ENCODE measurements at places on chromosomes 5 and 9.

GRCh38 chr9:16202221-16202620, 649.4 kb downstream of the CCDC171 start:
- peak; percentile 47 for DNase-seq

DNA sequence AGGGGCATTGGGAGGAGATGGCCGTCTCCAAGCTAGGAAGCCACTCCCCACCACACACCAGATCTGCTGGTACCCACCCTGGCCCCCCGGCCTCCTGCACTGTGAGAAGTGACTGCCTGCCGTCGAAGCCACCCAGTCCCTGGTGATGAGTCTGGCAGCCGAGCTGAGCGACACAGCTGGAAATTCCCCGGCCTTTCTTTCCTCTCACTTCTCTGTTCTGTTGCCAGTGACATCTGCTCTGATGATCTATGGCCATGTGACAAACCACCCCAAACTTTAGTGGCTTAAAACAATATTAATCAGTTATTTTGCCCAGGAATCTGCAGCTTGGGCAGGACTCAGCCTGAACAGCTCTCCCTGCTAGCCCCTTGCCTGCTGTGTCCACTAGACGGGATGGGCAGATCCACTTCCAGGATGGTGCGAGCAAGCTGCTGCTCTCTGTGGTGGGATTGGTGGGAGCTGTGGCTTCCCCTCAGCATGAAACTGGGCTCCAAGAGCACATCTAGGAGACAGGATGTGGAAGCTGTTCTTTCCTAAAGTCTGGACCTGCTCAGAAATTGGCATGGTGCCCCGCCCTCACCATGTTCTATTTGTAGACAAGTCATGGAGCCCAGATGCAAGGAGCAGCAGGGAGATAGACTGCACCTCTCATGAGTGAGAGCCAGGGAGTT, 211.2 kb downstream of the GADD45G start:
- DNase-seq, result no peak

- no peak for DNase-seq
Measured at GRCh38 chr5:111117136-111117535, 25.0 kb downstream of the WDR36 start.

DNA sequence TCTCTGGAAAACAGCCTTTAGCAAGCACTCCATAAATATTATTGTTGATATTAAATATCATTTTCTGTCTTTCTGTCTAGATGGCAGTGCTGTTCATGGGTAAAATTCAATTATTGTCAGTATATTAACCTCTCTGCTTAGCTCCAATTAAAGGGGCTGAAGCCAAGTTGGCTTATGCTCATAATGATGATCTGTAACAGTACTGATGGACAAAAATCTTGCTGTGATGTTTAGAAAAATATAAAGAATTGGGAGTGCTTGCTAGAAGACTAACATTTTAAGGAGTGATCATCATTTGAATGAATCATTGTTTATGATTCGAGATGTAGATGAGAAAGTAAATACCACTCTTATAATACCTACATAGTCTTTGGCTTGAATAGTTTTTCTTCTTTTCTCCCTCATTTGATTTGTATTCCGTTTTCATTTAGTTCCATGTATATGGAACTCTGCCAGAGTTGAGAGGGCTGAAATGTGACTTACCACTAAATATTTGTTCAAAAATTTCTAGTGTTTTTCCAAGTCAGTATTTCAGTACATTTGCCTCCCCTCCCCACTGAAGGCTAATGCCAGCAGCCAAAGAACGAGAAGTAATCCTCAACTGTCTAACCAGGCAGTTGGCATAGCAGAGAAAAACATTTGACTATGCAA, 538.3 kb downstream of the CSNK1G3 start:
- no peak for DNase-seq

DNA sequence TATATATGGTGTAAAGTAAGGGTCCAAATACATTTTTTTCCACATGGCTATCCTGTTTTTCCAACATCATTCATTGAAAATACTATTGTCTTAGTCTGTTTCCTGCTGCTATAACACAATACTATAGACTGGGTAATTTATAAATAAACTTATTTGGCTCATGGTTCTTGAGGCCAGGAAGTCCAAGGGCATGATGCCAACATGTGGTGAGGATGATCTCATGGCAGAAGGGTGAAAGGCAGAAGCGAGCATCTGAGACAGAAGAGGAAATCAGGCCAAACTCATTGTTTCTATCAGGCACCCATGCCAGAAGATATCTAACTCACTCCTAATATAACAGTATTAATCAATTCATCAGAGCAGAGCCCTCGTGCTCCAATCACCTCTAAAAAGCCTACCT, 42.6 kb downstream of the ANKRD55 start:
- peak; percentile 81 for DNase-seq

- no peak for DNase-seq
Measured at GRCh38 chr5:111772456-111773122, 15.6 kb upstream of the NREP start.

GRCh38 chr5:122921826-122922225, 76.4 kb downstream of the SNX24 start:
- DNase-seq, result no peak

GRCh38 chr5:7320701-7321301, 75.1 kb upstream of the ADCY2 start:
- DNase-seq, result no peak

DNA sequence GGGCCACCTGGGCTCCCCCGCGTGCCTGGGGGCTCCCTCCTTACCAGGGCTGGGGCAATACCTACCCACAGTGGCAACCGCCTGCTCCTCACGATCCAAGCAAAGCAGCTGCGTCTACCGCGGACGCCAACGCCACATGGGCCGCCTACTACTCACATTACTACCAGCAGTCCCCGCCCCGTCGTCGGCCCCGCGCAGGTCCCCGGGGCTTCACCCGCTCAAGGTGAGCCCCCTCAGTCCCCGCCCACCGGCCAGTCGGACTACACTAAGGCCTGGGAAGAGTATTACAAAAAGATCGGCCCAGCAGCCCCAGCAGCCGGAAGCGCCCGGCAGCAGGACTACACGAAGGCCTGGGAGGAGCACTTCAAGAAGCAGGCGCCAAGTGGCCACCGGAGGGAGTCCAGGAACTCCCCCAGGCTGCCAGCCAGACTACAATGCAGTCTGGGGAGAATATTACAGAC, 106.0 kb upstream of the MTAP start:
- no peak for DNase-seq

- DNase-seq, result no peak
Measured at GRCh38 chr5:164832516-164832915, 1327.1 kb downstream of the MAT2B start.

DNA sequence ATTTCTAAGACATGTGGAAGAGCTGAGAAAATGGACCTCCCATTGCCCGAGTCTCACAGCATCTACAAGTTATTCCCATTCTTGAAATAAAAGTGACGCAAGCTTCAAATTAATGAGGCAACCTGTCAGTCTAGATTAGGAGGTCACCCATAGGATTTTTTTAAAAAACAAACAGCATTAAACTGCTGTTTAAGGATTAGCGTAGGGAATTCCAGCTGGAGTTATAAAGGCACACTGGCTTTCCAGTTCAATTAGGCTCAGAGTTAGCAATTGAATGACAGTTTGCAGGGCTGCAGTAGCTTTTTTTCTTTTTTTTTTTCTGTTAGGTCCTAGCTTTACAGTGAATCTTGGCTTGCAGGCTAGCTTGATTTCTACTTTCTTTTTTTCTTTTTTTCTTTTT, 16.2 kb downstream of the PRKACG start:
- DNase-seq, result no peak

- no peak for DNase-seq
Measured at GRCh38 chr9:82987370-82988189, 75.4 kb downstream of the RASEF start.

DNA sequence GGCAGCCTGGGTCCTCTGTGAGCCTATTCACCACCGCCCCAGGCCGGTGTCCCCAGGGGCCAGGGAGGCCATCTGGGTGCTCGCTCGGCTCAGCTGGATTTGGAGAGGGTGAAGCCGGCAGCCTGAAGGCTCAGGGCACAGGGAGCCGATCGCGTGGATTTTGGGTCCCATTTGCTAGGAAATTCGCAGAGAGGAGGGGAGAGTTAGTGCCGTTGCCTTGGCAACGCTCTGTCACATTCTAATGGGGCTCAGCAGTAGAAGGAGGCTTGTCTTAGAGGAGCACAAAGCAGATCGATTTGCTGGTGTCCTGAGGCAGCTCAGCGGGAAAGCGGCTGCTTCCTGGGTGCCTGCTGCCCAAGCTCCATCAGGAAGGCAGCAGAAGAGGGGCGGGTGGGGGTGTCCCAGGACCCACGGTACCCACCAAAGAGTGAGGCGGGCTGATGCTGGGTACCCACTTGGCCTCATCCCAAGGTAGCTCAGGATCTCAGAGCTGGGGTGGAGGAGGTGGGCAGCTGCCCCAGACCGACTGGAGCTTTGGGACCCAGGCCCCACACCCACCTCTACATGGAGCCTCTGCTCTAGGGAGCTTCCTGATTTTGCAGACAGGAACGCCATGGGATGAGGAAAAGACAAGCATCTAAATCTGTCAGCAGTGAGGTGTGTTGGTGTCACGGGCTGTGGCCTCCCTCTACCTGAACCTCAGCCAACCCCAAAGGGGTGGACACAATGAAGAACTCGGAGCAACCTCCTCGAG, 17.1 kb upstream of the OLFM1 start:
- no peak for DNase-seq

DNA sequence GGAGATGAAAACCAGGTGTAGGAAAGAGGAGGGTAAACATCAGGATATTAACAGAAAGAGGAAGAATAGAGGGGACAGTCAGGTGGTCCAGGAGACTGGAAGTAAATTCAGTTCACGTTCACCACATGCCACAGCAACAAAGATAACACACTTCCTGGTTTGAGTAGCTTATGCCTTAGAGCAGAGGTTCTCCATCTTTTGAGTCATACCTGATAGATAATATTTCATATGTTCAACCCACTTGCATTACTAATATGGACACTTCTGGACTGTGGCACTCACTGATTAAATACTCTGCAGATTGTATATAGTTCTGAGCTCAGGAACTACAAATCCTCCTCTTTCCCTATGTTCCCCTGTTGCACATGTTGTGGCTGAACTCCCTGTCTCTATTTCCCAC, 179.9 kb upstream of the NR3C1 start:
- DNase-seq, result no peak

DNA sequence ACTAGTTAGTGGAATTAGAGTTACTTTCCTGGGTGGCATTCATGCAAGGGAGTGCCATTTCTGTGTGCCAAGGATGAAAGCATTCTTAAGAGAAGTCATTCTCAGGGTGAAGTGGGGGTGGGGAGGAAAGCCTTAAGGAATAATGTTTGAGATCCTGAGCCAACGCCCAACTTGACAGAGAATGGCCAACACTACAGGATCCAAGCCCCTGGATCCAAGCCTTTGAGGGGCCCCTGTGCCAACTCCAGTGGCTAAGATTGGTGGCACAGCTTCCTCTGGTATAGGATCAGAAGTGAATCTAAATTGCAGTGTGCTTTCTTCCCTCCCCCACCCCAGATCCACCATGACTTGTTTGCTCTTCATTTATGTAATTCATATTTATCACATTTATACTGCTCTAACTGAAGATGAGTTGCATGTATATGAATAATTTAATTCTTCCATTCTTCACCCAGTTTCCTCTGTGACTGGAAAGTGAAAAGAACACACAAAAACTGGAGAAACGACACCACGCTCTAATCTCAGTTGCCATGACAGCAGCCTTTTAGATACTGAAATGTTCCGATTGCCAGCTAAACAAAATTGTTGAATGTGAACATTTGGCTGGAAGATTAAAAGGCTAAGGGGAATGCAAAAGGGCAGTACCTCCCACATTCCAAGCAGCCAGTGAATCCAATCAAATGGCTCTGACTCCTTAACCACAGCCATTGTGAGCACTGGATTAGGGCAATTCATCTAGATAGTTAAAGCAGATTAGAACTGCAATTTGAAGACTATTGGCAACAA, 4.5 kb downstream of the ZNF608 start:
- DNase-seq, result peak; percentile 99

DNA sequence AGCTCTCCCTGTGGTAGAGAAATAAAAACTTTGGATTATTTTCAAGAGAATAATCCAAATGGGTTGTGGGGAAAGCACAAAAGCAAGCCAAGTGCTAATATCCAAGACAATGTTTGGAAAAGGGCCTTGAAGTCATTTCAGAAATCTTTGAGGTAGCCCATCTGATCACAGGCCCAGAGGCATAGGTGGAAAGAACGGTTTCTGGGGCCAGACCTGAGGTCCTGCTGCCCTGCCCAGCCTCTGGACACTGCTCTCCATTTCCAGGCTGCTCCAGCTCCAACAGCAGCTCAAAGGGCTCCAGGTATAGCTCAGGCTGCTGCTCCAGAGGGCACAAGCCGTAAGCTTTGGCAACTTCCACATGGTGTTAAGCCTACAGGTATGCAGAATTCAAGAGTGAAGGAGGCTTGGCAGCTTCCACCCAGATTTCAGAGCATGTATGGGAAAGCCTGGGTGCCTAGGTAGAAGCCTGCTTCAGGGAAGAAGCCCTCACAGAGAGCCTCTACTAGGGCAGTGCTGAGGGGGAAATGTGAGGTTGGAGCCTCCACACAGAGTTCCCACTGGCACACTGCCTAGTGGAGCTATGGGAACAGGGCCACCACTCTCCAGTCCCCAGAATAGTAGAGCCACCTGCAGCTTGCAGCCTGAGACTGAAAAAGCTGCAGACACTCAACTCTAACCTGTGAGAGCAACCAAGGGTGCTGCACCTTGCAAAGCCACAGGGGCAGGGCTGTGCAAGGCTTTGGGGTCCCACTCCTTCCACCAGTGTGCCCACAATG, 133.1 kb downstream of the PIK3R1 start:
- DNase-seq, result no peak

DNA sequence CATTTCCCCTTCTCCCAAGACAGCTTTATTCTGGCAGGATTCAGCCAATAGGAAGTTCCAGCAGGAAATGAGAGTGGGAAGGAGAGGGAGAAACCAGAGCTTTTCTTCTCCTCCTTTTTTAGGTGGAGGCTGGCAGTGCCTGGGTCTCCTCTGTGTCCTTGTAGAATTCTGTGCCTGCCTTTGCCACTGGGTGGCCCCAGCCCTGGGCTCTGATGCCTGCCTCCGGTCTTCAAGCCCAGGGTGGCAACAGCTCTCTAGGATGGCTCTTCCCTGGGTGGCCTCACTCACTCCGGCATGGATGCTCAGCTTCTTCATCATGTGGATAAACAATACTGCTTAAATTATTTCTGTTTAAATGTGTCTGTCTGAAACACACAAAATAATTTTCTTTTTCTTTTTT, 694.8 kb downstream of the SEMA5A start:
- DNase-seq, result no peak

- no peak for DNase-seq
Measured at GRCh38 chr5:86858442-86858841, 240.7 kb downstream of the COX7C start.

DNA sequence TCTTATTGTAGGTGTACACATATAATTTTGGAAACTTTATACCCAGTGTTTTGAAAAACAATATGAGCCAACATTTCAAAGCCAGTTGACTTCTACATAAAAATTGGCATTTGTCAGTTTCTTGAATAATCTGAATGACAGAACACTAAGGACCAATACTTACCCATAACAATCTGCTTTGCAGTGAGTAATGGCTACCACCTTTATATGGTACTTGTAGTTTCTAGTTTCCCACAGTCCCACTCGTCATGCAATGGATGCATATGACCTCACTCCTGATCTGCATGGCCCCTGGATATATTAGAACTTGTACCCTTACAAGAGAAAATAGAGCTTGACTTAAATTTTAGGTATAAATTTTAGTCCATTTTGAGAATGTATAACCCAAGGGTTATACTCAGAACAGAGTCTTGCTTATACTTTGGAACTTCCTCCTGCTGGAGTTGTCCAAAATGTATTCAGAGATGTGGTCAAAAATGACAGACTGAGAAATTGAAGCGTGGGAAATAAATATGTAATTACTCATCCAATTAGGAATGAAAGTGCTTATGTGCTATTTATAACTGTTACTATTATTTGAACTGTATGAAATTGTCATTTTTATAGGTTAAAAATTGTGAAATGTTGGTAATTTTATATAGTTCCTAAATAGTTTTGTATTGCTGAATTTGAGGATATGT, 19.5 kb downstream of the XRCC4 start:
- no peak for DNase-seq

Measured in renal cortical epithelial cell (primary cell).